GM12892 (cell line): ENCODE measurements at places on chromosomes 11 and 22.

DNA sequence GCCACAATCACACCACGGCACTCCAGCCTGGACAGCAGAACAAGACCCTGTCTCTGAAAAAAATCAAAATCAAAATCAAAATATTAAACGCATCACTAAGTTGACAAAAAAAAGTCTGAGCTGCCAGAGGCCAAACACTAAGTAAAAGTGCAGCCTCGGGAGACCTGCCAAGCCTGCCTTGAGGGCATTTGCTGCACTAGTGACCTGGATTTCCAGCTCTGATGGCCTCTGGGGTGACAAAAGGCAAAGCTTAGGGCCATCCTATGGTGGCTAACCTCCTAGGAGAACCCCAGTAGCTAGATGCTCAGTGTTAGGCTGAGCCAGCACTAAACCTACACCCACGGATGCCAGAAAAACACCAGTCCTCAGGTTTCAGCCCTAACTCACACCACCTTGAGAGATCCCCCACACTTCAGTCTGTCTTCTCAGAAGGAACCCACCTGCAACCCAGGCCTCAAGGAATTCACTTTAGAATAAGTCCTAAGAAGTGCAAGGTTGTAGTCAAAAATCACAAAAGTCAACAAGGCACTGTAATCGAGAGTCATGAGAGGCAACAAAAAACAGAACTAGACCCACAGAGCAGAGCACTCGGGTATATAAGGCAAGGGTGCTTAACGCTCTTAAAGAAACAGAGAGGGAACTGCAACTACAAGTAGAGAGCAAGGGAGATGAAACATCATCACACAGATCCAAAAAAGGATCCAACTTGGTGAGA lies 28.6 kb downstream of the GNB1L start:
- DNase-seq: no peak

DNA sequence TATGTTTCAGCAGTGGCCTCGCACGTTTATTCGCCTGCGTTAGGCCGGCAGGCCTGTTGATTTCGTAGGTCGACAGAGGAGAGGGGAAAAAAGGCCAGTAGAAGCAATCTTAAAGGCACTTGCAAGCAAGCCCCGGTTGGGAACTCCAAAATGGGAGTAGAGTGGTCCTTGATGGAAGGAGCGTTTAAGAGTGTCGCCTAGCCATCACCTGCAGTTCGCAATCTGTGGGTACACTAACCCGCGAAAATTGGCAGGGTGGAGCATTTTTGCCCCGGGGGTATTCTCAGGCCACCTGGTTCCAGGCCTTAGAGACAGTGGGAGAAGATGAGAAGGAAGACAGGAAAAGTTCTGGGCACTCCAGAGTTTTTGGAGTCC lies 1.1 kb downstream of the EWSR1 start:
- DNase-seq: no peak

GRCh38 chr11:74504100-74504691 lies 10.7 kb upstream of the LIPT2 start:
- no peak for DNase-seq

DNA sequence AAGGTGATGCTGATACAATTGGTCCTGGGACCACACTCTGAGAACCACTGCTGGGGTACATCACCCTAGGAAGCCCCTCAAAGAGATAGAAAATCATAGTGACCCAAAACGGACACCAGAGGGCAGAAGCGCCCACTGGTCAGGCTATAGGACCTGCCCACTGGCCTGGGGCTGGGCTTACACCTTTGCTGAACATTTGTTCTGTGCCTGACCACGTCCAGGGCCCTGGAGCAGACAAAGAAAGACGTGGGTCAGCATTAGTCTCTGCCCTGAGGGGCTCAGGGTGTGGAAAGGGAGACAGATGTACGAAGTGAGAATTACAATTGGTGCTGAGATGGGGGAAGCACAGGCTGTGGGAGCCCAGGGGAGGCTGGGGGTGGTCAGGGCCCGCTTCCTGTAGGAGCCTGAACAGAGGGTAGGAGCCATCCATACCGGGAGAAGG lies 14.4 kb upstream of the SERPINH1 start:
- peak; percentile 66 for DNase-seq

GRCh38 chr22:49697047-49697446 lies 130.6 kb downstream of the BRD1 start:
- DNase-seq: no peak

DNA sequence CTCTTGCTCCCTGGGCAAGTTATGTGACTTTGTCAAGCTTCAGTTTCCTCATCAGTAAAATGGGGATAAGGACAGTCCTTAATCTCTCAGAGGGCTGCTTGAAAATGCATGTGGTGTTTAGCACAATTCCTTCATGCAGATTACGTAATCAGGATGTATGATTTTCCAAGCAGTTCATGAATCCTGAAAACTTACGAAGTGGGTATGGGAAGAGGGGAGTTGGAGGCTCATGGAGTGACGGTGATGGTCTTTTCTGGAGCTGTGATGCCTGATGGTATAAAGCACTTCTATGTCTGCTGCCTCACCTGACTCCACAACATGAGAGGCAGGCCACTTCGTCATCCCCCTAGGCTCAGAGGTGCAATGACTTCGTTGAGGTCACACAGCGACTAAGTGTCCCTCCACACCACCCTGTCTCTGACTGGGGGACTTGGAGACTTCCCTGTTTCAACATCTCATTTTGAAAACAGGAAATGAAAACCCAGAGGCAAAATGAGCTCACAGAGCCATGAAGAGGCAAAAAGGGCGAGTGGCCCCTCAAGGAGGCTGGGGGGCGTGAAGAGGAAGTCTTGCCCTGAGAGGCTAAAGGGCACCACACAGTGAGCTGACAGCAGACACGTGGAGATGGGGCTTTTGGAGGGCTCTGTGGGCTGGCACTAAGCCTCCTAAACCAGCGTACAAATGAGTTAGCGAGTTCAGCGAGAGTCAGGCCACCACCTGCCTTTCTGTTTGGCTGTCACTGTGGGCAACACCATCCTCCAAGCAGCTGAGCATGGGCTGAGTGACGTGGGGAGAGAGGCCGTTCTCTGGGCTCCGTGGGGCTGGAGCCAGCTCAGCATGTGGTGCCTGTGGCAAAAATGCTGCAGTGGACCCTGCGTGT lies 10.1 kb downstream of the MCM5 start:
- DNase-seq: peak; percentile 62

DNA sequence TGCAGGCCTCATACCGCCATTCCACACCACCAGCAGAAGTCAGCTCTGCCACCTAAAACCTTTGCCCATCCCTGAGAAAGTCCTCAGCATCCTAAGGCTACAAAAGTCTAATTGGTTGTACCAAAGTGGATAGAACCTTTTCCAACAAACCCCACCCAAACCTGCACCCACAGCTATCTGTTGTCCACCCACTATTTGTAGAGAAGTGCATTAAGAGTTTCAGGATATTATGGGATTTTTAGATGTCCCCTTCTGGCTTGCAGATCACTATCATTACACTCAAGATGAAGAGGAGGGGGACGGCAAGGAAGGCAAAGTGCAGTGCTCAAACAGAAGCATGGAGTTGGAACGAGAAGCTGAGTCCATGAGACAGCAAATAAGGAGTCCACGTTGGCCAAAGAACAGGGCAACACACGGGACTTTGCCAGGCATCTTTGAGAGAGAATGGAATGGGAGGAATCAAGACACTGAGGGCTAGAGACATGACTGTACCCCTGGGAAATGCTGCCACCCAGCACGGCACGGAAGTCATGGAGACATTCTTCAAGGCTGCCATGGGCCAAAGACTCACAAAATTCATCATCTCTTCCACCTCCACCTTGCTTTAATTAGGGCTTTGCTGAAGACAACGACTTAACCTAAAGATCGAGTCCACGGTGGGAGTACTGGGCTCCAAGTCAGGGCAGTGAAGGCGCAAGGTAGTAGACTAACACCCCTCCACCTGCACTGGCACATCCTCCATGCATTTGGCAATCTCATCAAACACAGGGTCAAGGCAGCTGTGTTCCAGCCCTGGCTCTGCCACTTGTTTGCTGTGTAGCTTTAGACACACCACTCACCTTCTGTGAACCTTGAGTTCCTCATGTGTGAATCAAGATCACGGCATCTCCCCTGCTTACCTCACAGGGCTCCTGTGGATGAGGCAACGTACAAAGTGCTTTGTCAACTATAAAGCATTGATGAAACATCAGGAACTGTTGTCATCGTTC lies 112.9 kb upstream of the TMEM45B start:
- no peak for DNase-seq

GRCh38 chr11:62914416-62914815 lies 6.7 kb downstream of the CHRM1 start:
- DNase-seq: no peak

GRCh38 chr11:129643031-129643721 lies 172.5 kb upstream of the TMEM45B start:
- no peak for DNase-seq

GRCh38 chr11:5252192-5252918 lies 2.2 kb downstream of the HBG2 start:
- no peak for DNase-seq

GRCh38 chr22:39522567-39523300 lies 2.4 kb downstream of the ATF4 start:
- no peak for DNase-seq

DNA sequence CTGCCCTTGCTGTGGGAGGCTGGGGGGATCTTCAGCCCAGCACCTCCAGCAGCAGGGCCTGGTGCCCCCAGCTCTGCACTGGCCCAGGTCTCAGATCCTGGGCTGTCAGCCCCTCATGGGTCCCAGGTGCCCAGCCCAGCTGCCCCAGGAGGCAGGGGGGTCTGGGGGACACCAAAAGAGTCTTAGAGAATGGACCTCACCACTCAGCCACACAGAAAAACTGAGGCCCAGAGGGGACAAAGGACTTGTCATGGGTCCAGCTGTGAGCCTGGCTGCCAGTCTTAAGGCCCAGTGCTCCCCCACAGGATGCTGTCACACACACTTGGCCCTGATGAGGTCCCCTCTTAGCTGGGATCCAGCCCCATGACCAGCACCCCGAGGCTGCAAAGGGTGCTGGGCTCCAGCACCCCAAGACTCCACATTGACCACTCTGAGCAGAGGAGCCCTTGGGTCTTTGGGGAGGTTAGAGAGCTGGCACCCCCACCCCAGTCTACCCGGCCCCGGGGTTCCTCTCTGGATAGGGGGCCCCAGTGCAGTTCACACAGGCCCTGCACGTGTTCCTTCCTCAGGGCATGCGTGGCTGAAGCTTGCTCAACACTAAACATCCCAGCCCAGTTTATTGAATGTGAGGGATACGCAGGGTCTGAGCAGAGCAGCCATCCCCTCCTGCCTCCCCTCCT lies 54.4 kb downstream of the IGLL5 start:
- no peak for DNase-seq

DNA sequence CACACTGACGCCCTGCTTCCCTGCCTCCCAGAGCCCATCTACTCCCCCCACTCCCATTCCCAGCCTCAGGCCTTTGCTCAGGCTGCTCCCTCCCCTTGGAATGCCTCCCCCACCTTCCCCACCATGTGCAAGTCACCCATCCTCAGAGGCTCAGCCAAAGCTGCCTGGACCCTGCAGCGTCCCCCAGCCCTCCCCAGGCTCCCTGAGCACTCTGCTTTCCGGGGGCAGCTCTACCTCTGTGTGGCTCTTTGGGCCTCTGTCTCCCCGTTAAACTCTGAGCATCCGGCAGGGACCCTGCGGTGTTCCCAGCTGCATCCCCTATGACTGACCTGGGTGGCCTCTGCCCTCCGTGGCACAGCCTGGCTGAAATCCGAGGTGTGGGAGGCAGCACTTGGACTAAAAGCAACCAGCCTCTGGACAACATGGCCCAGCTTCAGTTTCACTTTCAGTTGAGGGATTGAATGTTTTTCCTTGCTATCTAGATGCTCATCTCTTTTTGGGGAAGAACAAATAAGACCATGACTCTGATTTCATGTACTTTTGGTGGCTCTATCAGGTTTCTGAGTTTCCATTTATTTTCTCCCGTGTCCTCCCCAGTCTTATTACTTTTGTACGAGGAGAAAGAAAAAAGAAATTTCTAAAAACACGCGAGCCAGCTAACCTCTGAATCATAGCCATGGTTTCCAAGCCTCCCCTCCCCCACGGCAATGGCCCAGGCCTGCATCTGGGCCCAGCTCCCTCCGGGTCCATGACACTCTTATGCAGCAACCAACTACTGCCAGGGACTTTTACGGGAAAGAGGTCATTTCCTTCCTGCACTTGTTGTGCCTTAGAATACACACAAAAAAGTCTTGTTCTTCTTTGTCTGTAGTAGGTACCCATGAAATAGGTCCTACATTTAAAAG lies 3.8 kb downstream of the APOL3 start:
- DNase-seq: peak; percentile 27

GRCh38 chr11:72782081-72782920 lies 11.5 kb downstream of the STARD10 start:
- DNase-seq: no peak

DNA sequence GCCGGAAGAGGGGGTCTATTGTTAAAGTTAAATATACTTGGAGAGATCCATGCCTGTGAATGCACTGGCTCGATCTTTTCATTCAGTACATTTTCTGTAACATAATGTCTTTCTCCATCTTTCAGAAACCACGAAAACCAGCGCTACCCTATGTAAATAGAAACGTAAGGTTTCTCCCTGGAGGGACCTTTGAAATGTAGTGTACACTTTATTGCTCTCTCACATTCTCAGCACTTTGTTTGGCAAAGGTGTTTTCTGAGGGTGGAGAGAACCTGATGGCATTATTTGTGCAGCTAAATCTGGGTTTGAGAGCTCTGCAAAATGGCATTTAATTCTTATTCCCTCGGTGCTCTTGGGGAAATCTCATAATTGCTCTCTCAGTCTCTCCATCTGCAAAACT lies 468.4 kb downstream of the NELL1 start:
- DNase-seq: no peak

DNA sequence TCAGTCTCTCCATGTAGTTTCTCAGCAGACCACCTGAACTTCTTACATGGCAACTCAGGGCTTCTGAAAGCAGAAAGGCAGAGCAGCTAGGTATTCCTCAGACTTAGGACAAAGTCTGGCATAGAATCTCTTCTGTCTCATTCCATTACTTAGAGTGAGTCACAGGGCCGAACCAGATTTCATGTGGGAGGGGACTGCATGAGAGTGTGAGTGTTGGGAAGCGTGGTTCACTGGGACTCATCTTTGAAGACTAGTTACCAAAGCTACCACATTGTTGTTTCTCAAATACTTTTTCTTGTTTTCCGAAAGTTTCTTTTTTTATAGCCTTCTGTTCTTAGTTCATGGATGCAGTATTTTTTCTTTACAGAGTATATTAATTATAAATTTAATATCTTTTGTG lies 36.1 kb upstream of the SCN3B start:
- DNase-seq: no peak

GRCh38 chr11:96199563-96200025 lies 143.4 kb downstream of the MAML2 start:
- no peak for DNase-seq

- no peak for DNase-seq
Observed at GRCh38 chr11:64015935-64016845, 19.5 kb upstream of the FLRT1 start.

- DNase-seq: no peak
Observed at GRCh38 chr11:92685049-92685448, 284.4 kb upstream of the MTNR1B start.

DNA sequence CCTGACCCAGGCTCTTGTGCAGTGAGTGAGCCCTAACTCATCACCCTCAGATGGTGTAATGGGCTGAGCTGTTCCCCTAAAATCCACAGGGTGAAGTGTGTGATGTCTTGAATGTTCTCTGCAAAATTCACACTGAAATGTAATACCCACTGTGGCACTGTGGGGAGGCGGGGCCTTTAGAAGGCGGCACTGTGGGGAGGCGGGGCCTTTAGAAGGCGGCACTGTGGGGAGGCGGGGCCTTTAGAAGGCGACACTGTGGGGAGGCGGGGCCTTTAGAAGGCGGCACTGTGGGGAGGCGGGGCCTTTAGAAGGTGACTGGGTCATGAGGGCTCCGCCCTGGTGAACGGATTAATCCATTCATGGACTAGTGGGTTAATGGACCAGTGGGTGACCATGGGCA lies 33.0 kb downstream of the CHID1 start:
- no peak for DNase-seq

- DNase-seq: no peak
Observed at GRCh38 chr11:13465909-13466371, 2.9 kb upstream of the BTBD10 start.
